ENCODE measurements at places on chromosomes 1 and 21. TPM values are rescaled to one million over a fixed set of nuclear protein-coding genes. Genes with fewer than 3 reads are reported as not detected.

Gene GNG12
- total RNA-seq = 91.5 TPM

Gene SMIM1
- not detected for total RNA-seq

Gene DIRAS3
- total RNA-seq = 0.36 TPM

Gene PGLYRP3
- not detected for total RNA-seq

DNA sequence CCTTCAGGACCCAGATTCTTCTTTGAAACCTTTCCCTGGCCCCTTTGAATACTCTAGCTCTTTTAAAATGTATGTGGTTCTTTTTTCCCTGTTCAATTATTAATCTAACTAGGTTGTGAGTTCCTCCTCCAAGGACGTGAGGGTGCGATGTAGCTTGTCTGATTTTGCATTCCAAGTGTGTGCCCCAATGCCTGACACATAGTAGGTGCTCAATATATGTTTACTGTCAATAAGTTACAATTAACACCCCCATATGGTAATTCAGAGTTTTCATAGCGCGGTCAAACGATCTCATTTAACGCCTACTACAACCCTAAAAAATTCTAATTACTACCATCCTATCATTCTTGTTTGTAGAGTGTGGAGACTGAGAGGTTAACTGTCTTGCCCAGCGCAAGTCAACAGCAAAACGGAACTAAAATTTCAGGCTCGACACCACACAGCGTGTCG, 482 bp upstream of the MTR start:
- no peak for DNase-seq

- no peak for DNase-seq
These were observed 5.2 kb upstream of the SF3A3 start for GRCh38 chr1:37994886-37995566.

DNA sequence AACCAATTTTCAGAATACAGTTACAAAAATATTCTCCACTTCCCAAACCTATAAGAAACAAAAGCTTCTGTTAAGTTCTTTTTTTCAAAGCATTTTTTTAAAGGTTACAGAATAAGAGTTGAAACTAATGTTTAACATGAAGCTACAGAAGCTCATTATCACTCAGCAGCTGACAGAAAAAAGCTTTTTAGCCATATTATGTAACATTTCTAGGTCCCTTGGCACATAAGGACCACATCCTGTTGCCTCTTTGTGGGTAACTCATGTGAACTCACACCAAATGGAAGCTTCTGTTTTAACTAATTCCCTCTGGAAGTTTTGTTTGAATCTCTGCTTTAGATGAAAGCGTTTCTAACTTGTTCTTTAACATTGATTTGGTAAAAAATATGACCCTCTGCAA, 242.5 kb upstream of the TMPRSS15 start:
- DNase-seq = no peak

- no peak for DNase-seq
These were observed 77.0 kb downstream of the CAMK2N1 start for GRCh38 chr1:20409012-20409411.

- peak; percentile 8 for DNase-seq
These were observed 135.7 kb upstream of the TIAM1 start for GRCh38 chr21:31479714-31480113.

- DNase-seq = no peak
These were observed 57.7 kb upstream of the PDE4B start for GRCh38 chr1:65734979-65735378.

- peak; percentile 72 for DNase-seq
These were observed 1.8 kb downstream of the ESPN start for GRCh38 chr1:6426277-6426971.

DNA sequence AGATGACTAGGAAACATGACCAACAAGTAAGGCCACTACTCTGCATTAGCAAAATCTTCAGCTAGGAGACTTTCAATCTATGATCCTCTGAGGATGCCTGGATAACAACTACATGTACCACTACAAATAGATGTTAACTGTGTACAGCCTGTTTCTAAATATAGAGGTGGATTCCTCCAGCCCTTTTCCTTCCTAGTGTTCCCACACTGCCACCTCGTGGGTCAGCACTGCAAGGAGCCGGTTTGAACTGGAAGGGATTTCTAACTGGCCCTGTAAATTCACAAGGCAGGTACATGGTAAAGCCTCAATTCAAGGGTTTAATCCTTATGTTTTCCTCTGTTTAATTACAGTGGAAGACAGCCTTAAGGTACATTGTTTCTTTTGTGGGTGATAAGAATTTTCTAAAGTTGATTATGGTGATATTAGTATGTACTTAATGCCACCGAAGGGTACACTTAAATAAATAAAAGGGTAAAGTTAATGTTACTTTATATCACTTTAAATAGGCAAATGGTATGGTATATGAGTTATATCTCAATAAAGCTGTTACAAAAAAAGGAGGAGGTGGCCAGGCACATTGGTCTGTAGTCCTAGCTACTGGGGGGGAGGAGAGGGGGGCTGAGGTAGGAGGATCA, 14.4 kb downstream of the SMYD3 start:
- no peak for DNase-seq

GRCh38 chr1:58442114-58442513, 104.4 kb downstream of the OMA1 start:
- no peak for DNase-seq

DNA sequence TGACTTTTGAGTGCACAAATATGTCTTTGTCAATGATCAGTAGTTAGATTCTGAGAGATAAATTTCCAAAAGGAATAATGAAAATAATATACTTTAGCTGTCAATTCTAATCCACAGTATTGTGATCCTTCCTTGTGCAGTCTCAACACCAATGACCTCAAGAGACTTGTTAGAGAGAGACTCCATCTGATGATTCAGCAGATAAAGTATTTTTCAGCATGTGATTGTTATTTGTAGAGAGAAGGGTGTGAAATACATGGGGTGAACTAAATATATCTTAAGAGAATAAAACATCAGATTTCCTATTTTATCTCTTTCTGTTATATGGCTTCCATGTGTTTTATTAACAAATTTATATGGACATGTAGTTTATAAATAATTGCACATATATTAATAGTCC, 5.9 kb upstream of the ZNF124 start:
- no peak for DNase-seq

GRCh38 chr1:33305816-33306652, 14.9 kb downstream of the A3GALT2 start:
- no peak for DNase-seq

All from chondrocyte (in vitro differentiated cells).